Fibroblast of skin of scalp (primary cell): ENCODE measurements at places on chromosomes 1 and 21.
A peak's percentile ranks its signal among the peaks of the same experiment; 100 is the strongest.

DNA sequence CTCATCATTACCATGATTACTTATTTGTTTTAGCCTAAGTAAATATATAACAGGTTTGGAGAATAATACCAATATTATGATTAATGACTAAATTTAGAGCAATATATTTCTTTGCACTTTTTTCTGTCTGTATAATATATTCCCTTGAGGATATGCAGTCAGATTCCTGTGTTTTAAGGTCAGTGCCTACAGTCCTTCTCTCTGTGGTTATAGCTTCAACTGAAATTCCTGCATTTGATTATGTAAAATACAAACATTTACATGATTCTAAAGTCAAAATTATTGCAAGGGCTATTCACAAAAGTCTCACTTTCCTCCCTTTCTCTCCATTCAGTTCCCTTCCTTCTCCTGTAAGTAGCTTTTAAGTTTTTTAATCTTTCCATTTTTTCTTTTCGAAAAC lies 142.9 kb upstream of the COL6A1 start:
- peak; percentile 80 for DNase-seq

GRCh38 chr1:91502672-91503184 lies 2.1 kb downstream of the CDC7 start:
- peak; percentile 64 for DNase-seq

DNA sequence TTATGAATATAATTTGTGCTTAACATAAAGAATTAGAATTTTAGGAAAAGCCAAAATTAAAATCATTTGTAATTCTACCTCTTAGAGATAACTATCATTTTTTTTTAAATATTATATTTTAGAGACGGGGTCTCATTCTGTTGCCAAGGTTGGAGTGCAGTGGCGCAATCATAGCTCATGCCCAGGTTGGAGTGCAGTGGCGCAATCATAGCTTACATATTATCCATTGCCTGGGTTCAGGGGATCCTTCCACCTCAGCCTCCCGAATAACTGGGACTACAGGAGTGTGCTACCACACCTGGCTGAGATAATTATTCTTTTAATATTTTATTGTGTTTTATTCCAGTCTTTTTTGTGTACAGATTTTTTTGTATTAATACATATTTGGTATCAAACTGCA lies 8.3 kb downstream of the RASAL2 start:
- no peak for DNase-seq

GRCh38 chr1:203122159-203122558 lies 5.4 kb upstream of the ADORA1 start:
- DNase-seq = no peak

GRCh38 chr21:43364851-43365424 lies 62.0 kb downstream of the SIK1 start:
- no peak for DNase-seq

DNA sequence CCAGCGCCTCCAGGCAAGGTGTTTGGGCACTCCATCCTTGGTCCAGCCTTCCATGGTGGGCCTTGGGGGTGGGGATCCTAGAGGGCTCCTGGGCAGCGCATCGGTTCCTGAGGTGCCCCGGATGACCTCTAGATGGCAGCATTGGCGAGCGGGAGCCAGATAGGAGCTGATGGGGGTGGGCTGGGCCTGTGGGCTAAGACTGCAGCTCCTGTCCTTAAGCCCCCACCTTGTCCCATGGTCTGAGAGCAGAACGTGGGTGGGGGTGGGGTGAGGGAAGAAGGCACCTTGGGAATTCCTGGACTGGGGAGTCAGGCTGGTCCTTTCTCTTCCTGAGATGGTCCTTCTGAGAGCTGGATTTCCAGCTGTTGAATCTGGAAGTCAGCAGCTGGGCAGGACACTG lies 93.4 kb upstream of the CSF3R start:
- peak; percentile 51 for DNase-seq

DNA sequence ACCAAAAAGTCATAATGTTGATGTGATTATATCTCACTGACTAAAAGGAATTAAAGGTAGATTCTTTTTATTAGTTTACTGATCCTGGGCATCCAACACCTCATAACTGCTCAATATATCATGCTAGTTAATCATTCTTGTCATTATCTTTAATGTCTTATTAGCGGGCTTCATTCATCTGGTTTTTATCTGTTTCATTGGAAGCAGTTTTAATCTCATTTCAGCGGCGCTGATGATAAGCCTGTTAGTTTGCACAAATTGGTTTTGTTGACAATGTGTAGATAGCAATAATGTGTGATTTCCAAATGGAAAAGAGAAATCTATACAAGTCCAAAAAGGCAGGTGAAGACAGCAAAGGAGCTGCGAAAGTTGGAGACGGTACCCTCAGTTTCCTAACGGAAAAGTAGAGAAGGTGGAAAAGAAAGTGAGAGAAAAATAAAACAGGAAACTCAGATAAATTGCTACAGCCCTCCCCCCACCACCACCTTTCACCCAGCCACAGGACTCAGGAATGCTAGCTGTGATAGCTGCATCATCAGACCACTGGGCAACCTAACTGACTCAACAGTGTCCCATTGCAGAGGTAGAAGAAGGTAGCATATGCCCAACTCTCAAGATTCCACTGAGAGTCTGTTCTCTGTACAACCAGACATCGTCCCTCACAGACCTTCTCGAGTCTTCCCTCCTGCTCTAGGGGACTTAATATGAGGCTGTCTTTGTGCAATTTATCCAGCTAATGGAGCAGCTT lies 241.7 kb upstream of the CAMK1G start:
- no peak for DNase-seq

DNA sequence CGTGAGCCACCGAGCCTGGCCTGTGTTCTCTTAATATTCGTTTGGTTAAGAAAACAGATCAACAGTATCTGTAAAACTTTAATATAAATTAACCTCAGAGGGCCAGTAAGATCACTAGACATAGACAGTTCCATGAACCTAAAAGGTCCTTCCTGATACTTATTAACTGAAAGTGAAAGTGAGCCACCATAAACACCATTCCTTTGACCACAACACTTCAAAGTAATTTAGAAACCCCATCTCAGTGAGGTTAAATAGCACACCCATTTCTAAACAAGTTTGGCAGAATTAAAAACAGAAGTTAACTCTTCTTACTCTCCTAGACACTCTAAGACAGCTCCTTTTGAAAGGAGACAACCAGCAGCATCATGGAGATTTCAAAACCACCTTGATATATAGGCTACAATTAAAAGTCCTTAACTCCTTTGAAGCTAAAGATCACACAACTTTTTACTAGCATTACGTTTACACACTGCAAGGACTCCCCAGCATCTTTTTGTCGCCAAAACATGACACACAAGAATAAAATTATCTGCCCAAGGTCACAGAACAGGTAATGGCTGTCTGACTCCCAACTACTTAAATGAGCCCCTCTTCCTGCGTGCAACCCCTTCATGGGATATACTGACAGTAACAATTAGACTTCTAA lies 2.2 kb downstream of the RNF19B start:
- DNase-seq = no peak

DNA sequence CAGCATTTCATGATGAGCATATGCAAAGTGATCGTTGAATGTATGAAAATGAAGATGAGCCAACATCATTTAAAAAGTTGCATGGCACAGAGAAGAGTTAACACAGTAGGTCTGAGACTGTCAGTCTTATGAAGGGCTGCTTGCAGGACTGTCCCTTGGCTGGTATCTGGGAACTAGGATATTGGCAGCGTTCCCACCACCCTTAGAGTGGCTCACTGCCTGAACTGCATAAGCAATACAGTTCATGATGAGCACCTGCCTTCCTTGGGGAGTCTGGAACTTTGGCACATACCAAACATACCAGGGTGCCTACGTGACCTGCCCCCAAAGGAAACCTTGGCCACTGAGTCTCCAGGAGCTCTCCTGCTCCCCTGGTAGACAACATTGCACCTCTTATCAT lies 161.8 kb downstream of the DSCAM start:
- no peak for DNase-seq

DNA sequence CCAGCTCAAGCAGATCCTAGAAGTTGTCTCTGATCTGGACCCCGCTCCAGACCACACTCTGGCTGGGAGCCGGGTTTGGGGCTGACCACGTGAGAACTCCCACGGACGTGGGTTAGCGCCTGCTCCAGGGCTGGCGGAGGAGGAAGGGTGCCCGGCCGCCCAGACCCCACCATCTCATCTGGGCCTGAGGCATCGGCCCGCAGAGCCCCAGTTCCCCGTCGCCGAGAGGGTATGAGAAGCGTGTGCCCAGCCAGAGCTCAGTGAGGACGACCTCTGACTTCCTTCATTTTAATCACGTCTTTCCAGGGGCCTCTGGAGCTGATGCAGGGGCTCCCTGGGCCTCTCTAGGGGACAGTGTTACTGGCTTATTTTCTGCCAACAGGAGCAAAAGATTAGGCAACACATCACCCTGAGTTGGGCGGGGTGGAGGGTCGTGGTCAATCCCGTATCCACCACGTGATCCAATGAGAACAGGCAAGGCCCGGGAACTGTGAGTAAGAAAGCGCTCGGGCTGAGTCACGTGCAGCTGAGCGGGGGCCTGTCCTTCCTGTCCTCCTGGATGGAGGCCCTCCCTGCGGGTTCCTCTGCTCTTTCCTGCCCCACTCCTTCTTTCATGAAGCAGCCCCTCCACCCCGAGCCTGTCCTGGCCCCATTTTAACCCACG lies 81.1 kb downstream of the SIK1 start:
- DNase-seq = peak; percentile 58

DNA sequence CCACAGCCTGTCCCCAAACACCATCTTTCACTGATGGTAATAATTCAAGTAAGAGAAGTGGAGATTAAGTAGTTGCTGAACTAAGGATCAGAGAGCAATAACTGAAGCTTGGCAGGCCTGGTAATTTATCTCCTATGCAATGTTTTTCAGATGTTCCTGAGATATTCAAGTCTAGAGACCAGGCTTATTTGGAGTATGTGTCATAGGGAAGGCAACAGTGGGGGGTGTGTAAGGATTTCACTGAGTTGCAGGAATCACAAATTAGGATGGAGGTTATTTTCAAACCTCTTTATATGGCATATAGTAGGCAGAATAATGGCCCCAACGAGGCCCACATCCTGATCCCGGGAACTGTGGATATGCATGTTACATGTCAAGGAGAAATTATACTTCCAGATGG lies 171.7 kb downstream of the KCNJ6 start:
- peak; percentile 66 for DNase-seq

DNA sequence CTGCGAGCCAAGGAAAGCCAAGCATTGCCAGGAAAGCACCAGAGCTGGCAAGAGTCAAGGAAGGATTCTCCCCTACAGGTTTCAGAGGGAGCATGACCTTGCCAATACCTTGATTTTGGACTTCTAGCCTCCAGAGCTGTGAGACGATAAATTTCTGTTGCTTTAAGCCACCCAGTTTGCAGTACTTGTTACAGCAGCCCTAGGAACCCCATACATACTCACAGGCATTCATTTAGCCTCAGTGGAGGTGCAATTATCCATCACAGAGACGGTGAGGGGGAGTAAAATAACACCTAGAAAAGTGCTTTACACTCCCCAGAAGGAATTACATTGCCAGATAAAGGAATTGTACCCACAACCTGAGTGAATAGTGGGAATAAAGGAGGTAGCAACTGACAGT lies 167.4 kb upstream of the NFIA start:
- DNase-seq = no peak

DNA sequence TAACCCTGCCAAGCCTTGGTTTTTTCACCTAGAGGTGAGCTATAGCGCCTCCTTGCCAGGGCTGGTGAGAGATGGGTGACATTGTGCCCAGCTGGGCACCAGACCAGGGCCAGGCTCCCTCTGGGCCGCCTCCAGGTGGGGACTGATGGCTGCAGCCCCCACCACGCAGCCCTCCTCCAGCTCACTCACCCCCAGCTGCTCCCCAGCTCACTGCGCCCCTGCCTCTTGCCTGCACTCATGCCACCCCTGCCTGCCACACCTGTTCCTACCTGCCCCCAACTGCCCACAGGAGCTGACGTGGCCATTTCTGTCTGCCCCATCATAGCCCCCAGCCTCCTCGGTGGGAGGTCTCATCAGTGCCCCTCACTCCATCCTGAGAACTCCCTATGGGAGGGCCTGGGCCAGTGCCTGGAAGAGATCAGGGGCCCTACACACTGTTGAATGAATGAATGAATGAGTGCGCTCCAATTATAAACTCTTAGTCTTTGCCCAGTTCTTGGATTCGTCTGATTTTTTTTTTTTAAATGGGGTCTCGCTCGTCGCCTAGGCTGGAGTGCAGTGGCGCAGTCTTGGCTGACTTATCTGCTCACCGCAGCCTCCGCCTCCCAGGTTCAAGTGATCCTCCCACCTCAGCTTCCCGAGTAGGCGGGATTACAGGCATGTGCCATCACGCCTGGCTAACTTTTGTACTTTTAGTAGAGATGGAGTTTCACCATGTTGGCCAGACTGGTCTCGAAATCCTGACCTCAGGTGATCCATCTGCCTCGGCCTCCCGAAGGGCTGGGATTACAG lies 26.4 kb upstream of the VPS13D start:
- no peak for DNase-seq

DNA sequence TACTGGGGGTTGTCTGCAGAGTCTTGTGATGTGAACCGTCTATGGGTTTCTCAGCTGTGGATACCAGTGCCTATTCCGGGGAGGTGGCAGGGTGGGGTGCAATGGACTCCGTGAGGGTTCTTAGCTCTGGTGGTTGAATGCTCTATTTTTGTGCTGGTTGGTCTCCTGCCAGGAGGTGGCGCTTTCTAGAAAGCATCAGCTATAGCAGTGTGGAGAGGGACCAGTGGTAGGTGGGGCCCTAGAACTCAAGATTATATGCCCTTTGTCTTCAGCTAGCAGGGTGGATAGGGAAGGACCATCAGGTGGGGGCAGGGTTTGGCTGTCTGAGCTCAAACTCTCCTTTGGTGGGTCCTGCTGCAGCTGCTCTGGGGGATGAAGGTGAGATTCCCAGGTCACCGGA lies 127.3 kb upstream of the PLD5 start:
- DNase-seq = no peak

DNA sequence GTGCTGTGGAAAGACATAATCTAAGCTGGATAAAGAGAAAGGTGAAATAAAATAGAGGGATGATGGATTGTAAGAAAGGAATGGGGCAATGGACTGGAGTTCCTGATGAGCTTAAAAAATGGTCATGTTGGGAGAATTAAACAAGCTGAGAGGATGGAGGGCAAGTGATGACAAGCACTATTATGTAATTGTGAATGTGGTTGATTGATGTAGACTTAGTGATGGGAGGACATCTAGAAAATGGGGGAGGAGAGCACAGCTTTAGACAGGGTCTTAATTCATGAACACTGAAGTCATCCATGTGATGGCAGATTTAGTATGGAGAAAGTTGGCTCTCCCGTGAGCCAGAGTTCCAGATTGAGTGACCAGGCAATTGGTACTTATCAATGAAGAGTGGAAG lies 29.0 kb downstream of the DNAH14 start:
- no peak for DNase-seq
